ENCODE measurements at places on chromosomes 16 and 17.

- H3K4me3 ChIP-seq = no peak overlapping the region
- H3K4me1 ChIP-seq = peaks cover 26% of the 10 kb centered on the region
- peaks cover 5% of the 10 kb centered on the region for H3K36me3 ChIP-seq
Measured at GRCh38 chr17:78664476-78665386, 87.5 kb upstream of the DNAH17 start.

GRCh38 chr17:49748223-49748622 lies 15.7 kb downstream of the FAM117A start:
- peaks cover 6% of the 10 kb centered on the region for H3K4me1 ChIP-seq
- H3K27ac ChIP-seq = no peak overlapping the region
- H3K27me3 ChIP-seq = no peaks in the 10 kb centered on the region
- H3K36me3 ChIP-seq = no peaks in the 10 kb centered on the region

- no peak overlapping the region for H3K4me3 ChIP-seq
- no peak overlapping the region for H3K27ac ChIP-seq
- no peak for DNase-seq
- peaks cover 6% of the 10 kb centered on the region for H3K4me1 ChIP-seq
Measured at GRCh38 chr16:75080205-75081029, 36.2 kb downstream of the LDHD start.

DNA sequence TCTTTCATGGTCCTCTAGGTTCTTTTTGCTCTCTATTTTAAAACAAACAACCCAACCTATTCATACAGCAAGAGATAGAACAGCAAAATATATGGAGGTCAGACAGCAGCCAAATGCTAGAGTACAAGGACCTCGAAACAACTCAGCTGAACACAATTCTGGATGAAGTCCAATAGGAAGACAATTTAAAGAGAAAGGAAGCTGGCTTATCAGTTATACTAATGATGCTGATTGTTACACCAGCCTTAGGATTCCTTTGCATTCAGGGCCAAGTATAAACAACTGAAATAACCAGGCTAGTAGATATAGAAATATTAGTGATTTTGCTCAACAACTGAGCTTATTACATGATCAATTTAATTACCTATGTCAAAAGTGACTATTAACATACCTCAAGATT lies 2.5 kb downstream of the SSH2 start:
- H3K27ac ChIP-seq = no peak overlapping the region
- no peaks in the 10 kb centered on the region for H3K27me3 ChIP-seq
- H3K4me1 ChIP-seq = peaks cover 39% of the 10 kb centered on the region

- no peaks in the 10 kb centered on the region for H3K36me3 ChIP-seq
- no peaks in the 10 kb centered on the region for H3K4me1 ChIP-seq
- no peak overlapping the region for H3K27ac ChIP-seq
- no peaks in the 10 kb centered on the region for H3K27me3 ChIP-seq
- H3K4me3 ChIP-seq = no peak overlapping the region
Measured at GRCh38 chr17:72244494-72244893, 123.7 kb downstream of the SOX9 start.

- no peak overlapping the region for H3K4me3 ChIP-seq
- peaks cover 26% of the 10 kb centered on the region for H3K4me1 ChIP-seq
- peak overlapping the region; percentile 68 for H3K27ac ChIP-seq
- H3K27me3 ChIP-seq = no peaks in the 10 kb centered on the region
- peaks cover 34% of the 10 kb centered on the region for H3K36me3 ChIP-seq
- peak; percentile 59 for DNase-seq
Measured at GRCh38 chr17:38922538-38923297, 2.7 kb upstream of the LASP1NB start.
